ENCODE measurements at places on chromosomes 7 and 10.

GRCh38 chr7:31373337-31374289, 33.1 kb upstream of the NEUROD6 start:
- DNase-seq, result peak; percentile 5

- no peak for DNase-seq
Measured at GRCh38 chr10:77192402-77192801, 445.2 kb downstream of the KCNMA1 start.

DNA sequence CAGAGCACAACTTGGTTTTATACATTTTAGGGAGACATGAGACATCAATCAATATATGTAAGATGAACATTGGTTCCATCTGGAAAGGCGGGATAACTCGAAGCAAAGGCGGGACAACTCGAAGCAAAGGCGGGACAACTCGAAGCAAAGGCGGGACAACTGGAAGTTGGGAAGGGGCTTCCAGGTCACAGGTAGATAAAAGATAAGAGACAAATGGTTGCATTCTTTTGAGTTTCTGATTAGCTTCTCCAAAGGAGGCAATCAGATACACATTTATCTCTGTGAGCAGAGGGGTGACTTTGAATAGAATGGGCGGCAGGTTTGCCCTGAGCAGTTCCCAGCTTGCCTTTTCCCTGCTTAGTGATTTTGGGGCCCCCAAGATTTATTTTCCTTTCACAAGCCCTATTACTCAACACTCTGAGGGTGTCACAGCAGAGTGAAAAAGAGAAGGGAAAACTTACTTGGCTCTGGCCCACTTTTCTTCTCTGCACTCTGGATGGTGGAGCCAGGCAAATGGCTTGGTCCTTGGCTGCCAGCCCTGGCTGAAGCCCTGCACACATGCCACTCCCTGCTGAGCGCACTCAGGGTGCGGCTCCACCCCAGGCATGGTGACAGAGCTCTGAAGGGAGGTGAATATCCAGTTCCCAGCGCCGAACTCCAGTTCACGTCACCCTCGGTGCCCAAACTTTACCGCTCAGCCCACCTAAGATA, 46.7 kb downstream of the PARD3 start:
- DNase-seq, result no peak

- no peak for DNase-seq
Measured at GRCh38 chr10:26706206-26706605, 8.7 kb downstream of the PDSS1 start.

DNA sequence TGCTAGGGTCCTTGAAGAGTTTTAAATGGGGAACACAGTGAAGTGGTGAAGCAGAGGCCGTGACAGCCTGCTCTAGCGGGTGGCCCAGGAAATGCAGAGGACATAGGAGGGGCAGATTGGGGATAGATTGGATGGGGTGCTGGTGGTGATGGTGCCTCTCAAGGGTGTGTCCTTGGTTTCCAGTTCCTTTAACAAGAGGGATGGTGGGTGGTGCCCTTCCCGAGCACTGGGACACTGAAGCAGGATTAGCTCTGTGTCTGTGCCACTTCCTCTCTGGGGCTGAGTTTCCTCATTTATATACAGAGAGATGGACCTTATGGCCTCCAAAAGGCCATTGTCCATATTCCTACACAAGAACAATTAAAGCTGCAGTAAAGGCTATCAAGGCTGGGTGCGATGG, 285.5 kb downstream of the TCF7L2 start:
- no peak for DNase-seq

GRCh38 chr10:127034790-127035189, 129.6 kb downstream of the DOCK1 start:
- no peak for DNase-seq

DNA sequence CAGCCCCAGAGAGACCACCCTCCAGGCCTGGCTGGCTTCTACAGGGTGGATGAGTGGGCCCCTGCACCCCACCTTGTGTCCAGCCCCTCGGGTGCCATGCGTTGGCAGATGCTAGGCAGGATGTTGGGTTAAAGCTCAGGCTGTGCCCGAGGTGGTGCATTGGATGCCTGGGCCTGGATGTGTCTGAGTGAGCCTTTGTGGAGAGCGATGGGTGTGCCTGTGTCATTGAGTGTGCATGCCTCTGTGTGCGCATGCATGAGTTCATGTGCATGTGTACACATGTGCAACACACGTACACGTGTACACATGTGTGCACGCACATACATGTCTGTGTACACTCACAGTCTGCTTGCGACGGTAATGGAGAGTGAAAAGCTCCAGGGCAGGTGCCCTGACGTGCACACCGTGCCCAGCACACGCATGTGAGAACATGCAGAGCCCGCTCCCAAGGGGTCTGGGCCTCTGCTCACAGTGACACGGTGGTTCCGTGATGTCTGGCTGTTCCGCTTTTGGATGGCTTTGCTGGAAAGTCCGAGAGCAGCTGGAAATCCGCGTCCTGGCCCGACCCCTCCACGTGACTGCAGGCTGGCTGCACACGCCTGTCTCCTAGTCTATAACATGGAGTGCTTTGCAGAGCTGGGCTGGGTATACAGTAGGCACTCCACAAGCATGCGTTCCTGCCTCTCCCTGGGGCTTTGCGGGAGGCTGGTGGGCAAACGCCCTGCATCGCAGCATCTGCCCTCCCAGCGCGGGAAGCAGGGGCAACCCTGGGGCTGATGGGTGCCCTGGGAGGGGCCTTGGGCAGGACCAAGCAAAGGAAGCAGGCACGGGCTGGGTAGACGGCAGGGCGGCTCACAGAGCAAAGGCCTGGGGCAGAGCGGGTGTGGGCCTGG, 36.9 kb downstream of the ELFN1 start:
- no peak for DNase-seq
